ENCODE measurements at places on chromosomes 7 and 10.
A peak's percentile ranks its signal among the peaks of the same experiment; 100 is the strongest.

DNA sequence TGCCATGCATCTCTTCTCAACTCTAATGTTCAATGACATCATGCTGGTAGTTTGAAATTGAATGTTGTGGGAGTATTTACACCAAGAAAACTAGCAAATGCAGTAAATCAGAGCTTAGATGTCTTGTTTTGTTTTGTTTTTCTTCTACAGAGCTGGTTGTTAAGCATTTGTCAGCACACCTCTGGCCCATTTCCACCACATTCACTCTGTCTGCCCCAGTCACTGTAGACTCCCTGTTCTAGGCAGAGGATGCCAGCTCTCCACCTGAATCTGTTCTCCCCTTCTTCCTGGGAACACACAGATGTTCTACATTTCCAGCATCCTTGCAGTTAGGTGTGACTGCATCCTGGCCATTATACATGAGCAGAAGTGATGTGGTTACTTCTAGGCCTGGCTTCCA is 4.1 kb upstream of the ARHGAP22 start:
- DNase-seq = no peak

DNA sequence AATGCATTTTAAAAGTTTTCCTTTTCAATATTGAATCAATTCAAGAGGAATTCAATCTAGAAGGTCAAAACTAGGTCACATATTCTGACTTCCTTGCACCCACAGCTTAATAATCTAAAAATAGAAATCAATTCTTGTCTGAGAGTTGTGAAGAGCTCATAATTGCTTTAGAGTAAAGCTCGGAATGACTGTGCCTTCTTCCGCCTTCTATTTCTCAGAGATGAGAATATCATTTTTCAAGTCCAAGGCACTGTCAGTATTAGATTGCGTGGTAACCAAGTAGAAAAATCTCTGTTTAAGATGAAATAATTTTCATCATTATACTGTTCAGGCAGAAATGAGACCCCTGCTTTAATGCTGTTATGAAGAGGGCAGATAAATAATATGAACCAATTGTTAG is 272.2 kb upstream of the NFE2L3 start:
- DNase-seq = no peak

- no peak for DNase-seq
Measured at GRCh38 chr10:101558671-101559595, 29.1 kb downstream of the POLL start.

DNA sequence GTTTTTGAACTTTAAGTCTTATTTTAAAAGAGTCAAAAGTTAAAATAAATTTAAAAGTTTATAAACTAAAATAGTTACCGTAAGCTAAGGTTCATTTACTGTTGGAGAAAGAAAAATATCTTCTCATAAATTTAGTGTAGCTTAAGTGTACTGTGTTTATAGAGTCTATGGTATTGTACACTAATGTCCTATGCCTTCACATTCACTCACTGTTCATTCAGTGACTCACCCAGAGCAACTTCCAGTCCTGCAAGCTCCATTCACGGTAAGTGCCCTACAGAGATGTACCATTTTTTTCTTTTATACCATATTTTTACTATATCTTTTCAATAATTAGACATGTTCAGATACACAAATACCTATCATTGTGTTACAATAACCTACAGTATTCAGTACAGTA is 97.6 kb downstream of the PTN start:
- no peak for DNase-seq

GRCh38 chr10:96720422-96721206 is at the start of gene PIK3AP1:
PIK3AP1 (minus strand) TSS chr10:96720514; CDS start chr10:96720394, 120 bp downstream.
- DNase-seq = peak; percentile 30

DNA sequence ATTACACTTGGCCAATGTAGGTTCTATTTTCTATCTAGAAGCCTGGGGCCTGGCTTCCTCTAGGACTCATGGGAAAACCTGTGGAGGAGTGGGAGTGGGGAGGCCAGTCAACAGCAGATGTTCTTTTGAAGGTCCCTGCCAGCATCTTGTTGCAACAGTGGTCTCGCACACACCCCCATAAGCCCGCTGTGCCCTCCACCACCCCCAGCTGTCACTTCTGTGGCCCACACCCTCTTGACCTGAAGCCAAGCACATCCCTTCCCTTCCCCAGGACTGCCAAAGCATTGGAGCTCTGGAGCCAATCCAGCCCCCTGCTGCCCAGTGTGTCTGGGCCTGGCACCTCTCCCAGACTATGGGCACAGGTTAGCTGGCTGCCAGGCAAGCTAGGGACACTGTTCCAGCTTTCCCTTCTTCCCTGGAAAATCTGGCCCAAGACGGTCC is 1.9 kb upstream of the STX1A start:
- DNase-seq = no peak

GRCh38 chr10:7378602-7379403 is 32.0 kb downstream of the SFMBT2 start:
- DNase-seq = no peak

DNA sequence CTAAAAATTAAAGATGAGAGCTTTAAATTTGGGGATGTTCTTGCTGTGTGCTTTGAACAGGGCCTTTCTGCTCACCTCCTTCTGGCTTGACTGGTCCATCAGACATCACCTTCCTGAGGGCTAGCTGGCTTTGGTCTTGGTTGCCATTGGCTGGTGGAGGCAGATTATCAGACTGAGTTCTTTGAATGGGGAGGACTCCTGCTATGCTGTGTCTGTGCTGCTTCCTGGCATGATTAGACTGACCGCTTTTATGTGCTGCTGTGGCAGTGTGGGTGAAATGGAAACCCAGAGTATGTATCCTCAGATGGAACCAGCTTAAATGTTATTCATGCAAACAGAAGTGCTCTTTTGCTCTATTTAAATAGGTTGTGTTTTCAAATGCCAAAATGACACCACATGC is 341.6 kb downstream of the PCLO start:
- DNase-seq = no peak

DNA sequence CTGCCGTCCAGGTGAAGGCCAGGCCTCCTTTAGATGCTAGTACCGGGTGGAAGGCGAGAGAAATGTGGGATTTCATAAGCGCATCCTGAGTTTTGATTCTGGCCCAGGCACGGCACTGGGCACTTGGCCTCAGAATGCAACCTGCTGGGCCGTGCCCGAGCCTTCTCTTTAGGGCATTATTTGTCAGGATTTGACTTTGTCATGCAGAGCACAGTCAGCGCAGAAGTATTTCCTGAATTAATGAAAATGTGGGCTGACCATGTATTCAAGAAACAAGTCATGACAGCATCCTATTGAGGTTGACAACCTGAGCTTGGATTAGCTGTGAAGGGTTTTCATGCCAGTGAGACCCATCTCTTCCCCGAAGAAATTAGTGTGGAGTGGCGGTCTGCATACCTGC is 34.4 kb downstream of the RCC1L start:
- no peak for DNase-seq

DNA sequence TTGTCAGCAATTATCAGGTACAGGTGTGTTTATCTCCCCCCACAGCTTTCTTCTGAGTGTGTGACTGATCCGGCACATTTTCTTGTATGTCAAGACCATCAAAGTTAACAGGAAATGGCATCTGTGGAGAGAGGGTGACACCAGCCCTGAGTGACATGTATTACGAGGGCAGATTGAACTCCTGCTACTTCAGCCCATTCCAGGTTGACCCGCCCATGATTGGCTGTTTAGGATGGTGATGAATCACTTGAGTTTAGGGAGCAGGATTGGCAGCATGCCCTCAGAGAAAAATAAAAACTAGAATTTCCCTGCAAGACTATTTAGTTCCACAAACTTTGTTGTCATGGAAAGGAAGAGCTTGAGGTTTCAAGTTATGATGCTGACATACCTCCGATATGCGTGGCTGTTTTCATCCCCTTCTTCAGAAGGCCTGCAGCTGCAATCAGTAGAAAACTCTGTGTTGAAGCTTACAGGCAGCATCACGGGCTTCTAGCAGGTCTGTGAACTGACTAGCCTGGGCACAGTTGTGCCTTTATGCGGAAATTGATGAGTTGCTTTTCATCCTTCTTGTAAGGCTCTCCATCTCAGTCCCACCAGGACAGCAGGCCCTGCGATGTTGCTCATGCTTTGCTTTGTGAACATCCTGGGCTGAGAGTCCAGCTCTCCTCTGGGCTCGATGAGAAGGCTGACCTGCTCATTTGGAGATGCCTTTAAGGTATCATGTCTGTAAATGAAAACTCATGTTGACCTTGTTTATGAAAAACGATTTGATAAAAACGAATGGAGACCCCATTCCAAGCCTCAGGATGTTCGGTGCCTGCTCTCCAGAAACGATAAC is 8.0 kb upstream of the CELF2 start:
- DNase-seq = no peak

DNA sequence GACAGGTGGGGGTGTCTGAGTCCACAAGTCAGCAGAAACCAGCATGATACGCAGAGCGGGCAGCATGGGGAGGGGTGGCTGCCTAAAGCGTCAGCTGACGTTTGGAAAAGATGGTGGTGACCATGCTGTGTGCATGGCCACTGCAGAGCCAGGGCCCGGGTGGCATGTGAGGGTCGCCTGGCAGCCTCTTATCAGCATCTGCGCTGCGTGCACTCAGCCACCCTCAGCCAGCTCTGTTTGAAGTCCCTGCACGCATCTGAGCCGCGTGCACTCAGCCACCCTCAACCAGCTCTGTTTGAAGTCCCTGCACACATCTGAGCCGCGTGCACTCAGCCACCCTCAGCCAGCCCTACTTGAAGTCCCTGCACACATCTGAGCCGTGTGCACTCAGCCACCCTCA is 61.5 kb downstream of the WDR37 start:
- DNase-seq = no peak

DNA sequence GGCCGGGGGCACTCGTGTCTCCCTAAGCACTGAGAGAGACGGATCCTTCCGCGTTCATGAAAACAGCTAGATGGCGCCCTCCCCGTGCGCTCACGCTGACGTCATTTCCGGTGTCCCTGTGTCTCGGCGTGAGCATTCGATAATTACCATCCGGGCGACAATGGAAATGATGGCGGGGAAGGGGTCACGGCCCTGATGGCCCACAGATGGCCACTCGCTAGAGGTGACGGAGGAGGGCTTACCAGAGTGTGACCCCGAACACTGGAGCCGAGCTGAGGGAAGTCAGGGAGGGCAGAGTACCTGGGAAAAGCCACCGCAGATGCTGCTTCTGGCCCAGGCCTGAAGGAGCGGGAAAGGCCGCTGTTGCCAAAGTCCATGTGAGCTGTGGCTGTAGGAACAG is 222.9 kb downstream of the TCERG1L start:
- no peak for DNase-seq

DNA sequence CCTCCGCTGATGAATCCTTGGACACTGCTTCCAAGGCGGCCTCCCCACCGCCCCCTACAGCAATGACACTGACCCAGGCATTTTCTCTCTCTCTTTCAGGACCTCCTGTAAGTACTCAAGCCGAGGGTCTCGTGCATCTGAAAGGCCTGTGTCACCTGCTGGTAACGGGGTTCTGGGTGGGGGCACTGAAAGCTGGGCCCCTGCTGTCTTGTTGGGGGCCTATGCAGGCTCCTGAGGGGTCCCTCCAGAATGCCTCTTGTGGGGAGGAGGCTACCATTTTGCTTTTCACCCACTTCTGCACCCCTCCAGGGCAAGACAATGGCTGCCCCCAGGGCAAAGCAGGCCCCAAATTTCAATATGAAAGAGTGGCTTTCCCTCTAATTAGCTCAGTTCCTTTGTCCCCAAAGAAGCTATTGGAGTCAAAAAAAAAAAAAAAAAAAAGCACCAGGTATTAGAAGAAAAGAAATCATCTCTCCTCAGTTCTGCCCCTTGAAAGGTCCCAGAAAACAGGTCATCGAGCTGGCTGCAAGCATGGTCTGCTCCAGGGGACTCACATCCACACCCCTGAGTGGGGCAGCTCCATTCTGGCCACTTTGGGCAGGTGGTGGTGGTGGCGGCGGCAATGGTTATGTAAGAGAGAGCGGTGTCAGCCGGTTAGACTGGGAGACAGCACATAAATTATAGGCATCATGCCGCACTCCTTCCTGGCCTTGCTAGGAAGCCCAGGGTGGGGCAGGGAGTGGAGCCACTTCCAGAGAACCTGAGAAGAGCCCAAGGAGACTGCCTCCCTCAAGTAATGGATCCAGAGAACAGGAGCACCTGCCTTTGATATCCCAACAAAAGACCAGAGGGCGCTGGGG is 66.2 kb downstream of the COL13A1 start:
- DNase-seq = no peak

- DNase-seq = peak; percentile 81
Measured at GRCh38 chr7:103857435-103857834, 132.0 kb downstream of the RELN start.

DNA sequence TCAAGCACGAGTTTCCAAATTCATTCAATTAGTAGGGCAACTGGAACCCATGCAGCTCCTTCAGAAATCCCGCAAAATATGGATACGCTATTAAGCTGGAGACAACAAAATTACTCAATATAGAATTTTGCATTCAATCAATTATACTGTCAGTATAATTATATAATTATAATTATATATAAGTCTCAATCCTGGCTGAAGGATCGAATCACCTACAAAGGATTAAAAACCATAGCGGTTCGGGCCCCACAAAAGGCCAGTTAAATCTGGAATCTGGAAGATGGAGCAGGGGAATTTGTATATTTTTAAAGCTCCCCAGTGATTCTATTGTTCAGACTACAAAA is 55.7 kb downstream of the FHIP2A start:
- DNase-seq = no peak

- no peak for DNase-seq
Measured at GRCh38 chr7:84123965-84124547, 70.5 kb downstream of the SEMA3A start.

DNA sequence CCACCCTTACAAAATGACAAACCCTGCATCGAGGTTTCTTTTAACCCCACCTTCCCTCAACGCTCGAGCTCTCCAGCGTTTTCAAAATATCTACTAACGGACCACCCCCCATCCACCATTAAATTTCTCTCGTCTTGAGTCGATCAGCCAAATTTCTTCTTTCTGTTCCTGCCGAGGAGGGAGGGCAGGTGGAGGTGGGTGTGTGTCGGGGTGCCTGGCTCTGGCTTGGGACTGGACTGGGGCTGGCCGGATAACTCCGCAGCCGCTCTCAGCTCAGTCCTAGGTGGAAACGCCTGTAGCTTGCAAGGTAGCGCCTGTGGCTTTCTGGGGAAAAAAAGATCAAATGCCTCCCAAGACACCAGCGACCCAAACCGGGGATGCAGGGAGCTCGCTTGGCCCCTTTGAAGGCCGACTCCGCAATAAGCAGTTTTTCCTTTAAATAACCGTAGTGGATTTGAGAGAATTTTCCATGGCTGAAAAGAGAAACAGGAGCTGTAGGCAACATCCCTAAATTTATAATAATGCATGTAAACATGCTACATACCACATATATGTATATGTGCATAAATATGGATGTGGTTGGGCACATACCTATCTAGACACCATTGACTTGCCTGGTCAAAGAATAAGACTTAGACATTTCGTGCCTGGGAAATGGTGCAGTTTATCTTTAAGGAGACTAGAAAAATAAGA is 1.9 kb upstream of the TMEM178B start:
- peak; percentile 79 for DNase-seq

- DNase-seq = no peak
Measured at GRCh38 chr7:66810716-66811115, 70.2 kb downstream of the RABGEF1 start.

DNA sequence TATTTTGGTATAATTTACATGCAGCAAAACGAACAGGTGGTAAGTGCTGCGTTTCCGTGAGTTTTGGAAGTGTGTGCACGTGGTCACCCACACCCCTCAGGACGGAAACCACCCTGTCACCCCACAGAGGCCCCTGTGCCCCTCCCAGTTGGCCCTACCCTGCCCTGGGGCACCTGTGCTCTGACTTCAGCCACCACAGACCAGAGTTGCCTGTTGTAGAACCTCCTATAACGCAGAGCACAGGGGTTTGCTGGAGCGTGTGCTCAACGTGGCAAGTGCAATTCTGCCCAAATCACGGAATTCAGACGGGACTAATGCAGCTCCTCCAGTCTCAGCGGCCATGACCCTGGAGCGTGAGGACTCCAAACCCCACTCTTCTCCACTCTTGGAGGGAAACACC is 9.6 kb upstream of the CFAP46 start:
- no peak for DNase-seq
